Activated naive CD8-positive, alpha-beta T cell treated with anti-CD3 and anti-CD28 coated beads for 36 hours (primary cell): ENCODE measurements at places on chromosomes 3 and 15. TPM values are rescaled to one million over a fixed set of nuclear protein-coding genes. Genes with fewer than 3 reads are reported as not detected.
A peak's percentile ranks its signal among the peaks of the same experiment; 100 is the strongest.

STRA6 gene
- total RNA-seq: 0.25 TPM

- H3K4me1 ChIP-seq: no peaks in the 10 kb centered on the region
- H3K27me3 ChIP-seq: no peaks in the 10 kb centered on the region
- no peaks in the 10 kb centered on the region for H3K36me3 ChIP-seq
Observed at GRCh38 chr3:35537265-35537664, 102.1 kb upstream of the ARPP21 start.

DNA sequence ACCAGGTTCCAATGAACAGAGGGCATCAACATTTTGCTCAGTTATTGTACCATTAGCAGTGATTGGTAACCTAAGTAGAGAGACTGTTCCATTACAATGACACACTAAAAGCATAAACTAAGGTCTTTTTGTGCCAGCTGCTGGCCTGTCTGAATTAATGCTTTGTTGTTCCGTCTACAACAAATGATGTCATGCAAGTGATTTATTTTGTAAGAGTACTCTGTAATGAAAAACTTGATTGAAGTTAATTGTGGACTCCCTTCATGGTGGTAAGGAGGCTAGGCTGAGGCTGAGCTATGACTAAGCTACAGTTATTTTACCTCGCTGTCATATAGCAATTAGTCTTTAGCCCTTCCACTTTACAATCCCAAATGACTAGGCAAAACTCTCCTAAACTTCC, 23.2 kb downstream of the RCN2 start:
- H3K4me1 ChIP-seq: peaks cover 9% of the 10 kb centered on the region
- peaks cover 5% of the 10 kb centered on the region for H3K36me3 ChIP-seq
- no peak for DNase-seq
- H3K27me3 ChIP-seq: no peaks in the 10 kb centered on the region

- H3K27ac ChIP-seq: no peak overlapping the region
- H3K27me3 ChIP-seq: peaks cover 4% of the 10 kb centered on the region
- DNase-seq: peak; percentile 63
- peaks cover 3% of the 10 kb centered on the region for H3K36me3 ChIP-seq
- peaks cover 2% of the 10 kb centered on the region for H3K4me1 ChIP-seq
Observed at GRCh38 chr3:129045675-129046036, 14.9 kb upstream of the GP9 start.

GRCh38 chr15:70119911-70120508, 22.3 kb upstream of the TLE3 start:
- no peaks in the 10 kb centered on the region for H3K27me3 ChIP-seq
- no peak overlapping the region for H3K4me3 ChIP-seq
- no peaks in the 10 kb centered on the region for H3K36me3 ChIP-seq
- DNase-seq: no peak
- no peaks in the 10 kb centered on the region for H3K4me1 ChIP-seq
- H3K27ac ChIP-seq: no peak overlapping the region

STAC gene
- total RNA-seq: not detected

- H3K27ac ChIP-seq: no peak overlapping the region
- H3K4me3 ChIP-seq: no peak overlapping the region
- peaks cover 45% of the 10 kb centered on the region for H3K4me1 ChIP-seq
- no peak for DNase-seq
Observed at GRCh38 chr3:177552051-177552450, 354.8 kb upstream of the TBL1XR1 start.

- no peak overlapping the region for H3K4me3 ChIP-seq
- H3K27me3 ChIP-seq: no peaks in the 10 kb centered on the region
- DNase-seq: no peak
- H3K36me3 ChIP-seq: no peaks in the 10 kb centered on the region
Observed at GRCh38 chr3:167110901-167111300, 269.2 kb downstream of the ZBBX start.

- H3K4me3 ChIP-seq: peak overlapping the region; percentile 98
- H3K27me3 ChIP-seq: no peaks in the 10 kb centered on the region
- peak overlapping the region; percentile 99 for H3K27ac ChIP-seq
- peaks cover 36% of the 10 kb centered on the region for H3K36me3 ChIP-seq
Observed at GRCh38 chr3:57556459-57557084, 498 bp downstream of the PDE12 start.

- no peak overlapping the region for H3K4me3 ChIP-seq
- peak overlapping the region; percentile 77 for H3K27ac ChIP-seq
- DNase-seq: no peak
- H3K27me3 ChIP-seq: peaks cover 19% of the 10 kb centered on the region
- H3K36me3 ChIP-seq: peaks cover 2% of the 10 kb centered on the region
- H3K4me1 ChIP-seq: peaks cover 55% of the 10 kb centered on the region
Observed at GRCh38 chr3:49805367-49805782, 2.3 kb downstream of the INKA1 start.

- H3K27ac ChIP-seq: no peak overlapping the region
- no peaks in the 10 kb centered on the region for H3K4me1 ChIP-seq
- no peaks in the 10 kb centered on the region for H3K36me3 ChIP-seq
- H3K4me3 ChIP-seq: no peak overlapping the region
- no peak for DNase-seq
- H3K27me3 ChIP-seq: peaks cover 30% of the 10 kb centered on the region
Observed at GRCh38 chr15:72979308-72979707, 73.0 kb upstream of the NEO1 start.

GRCh38 chr3:34676436-34676835, 878.0 kb downstream of the PDCD6IP start:
- no peaks in the 10 kb centered on the region for H3K27me3 ChIP-seq
- H3K4me3 ChIP-seq: no peak overlapping the region
- no peak overlapping the region for H3K27ac ChIP-seq
- no peaks in the 10 kb centered on the region for H3K36me3 ChIP-seq

IQCH gene
- total RNA-seq: 1.4 TPM

ALS2CL gene
- 1.3 TPM for total RNA-seq

- no peak for DNase-seq
- no peaks in the 10 kb centered on the region for H3K36me3 ChIP-seq
- no peaks in the 10 kb centered on the region for H3K27me3 ChIP-seq
- no peak overlapping the region for H3K27ac ChIP-seq
- H3K4me3 ChIP-seq: no peak overlapping the region
- H3K4me1 ChIP-seq: no peaks in the 10 kb centered on the region
Observed at GRCh38 chr15:54035616-54036015, 57.4 kb downstream of the UNC13C start.

MLF1 gene
- total RNA-seq: 0.89 TPM

HIGD2B gene
- 0.26 TPM for total RNA-seq

DNA sequence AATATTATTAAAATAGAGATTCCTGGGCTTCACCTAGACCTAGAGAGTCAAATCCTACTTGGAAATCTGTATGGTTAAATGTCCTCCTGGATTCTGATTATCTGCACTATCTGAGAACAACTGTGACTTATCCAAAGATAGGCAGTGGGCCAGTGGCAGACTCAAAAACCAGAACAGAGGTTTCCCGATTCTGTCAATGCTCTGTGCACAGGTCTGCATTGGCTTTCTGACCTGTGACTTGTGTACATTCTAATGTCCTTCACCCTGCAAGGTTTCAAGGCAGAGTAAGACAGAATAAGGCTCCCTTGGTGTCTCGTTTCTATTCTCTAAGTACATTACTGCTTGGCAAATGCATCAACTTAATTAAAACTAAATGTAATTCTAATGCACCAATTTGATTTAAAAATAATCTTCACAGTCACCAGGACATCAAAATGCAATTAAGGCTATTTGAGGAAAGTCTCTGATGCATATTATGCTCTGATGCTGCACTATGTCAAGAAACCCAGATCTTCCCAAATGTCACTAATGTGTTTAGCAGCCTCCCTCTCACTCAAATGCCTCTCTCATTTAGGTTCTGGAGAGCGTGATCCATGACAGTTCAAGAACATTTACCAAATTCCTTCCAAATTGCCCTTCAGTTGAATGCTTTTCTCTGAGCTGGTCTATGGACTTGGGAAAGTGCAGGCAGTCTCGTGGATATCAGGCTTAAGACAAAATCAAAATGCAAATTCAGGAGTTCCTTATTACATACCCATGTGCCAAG, 140.1 kb downstream of the STAC start:
- H3K4me3 ChIP-seq: no peak overlapping the region
- no peaks in the 10 kb centered on the region for H3K4me1 ChIP-seq
- no peak overlapping the region for H3K27ac ChIP-seq
- DNase-seq: no peak

DNA sequence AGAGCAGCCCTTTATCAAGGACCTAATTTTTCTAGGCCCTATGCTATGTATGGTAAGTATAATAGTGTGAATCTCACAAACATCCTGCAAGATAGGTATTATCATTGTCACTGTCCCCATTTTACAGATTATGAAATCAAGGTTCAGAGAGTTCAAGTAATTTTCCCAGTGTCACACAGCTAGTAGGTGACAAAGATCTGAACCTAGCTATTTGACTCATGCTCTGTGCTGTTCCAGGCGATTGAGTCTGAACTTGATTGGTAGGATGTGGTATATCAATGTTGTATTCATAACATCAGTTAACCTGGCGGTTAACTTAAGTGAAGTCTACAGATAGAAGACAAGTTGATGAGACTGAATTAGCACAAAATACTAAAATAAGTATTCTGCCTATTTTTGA, 229.9 kb downstream of the CHST2 start:
- peaks cover 4% of the 10 kb centered on the region for H3K36me3 ChIP-seq
- H3K27me3 ChIP-seq: no peaks in the 10 kb centered on the region
- H3K4me3 ChIP-seq: no peak overlapping the region
- H3K27ac ChIP-seq: no peak overlapping the region

GRCh38 chr3:183131735-183132134, 30.8 kb downstream of the LAMP3 start:
- no peak overlapping the region for H3K27ac ChIP-seq
- H3K27me3 ChIP-seq: no peaks in the 10 kb centered on the region
- no peak for DNase-seq
- H3K36me3 ChIP-seq: peaks cover 29% of the 10 kb centered on the region

DNA sequence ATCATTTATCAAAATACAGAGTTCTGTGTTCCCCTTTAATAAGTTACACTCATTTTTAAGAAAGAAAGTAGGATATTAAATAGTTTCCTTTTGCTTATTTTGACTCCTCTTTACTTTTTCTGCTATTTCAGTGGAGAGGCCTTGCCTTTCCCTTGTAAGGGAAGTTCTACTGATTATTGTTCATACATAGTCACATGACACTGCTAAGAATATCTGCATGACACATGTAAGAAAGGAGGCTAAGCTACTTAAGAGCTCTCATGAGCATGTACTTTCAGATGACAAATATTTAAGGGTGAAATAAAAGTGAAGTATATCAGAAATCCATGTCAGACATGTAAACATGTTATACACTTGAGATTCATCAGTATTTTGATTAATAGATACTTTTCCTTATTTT, 39.0 kb downstream of the MYRIP start:
- H3K4me3 ChIP-seq: no peak overlapping the region
- no peak for DNase-seq
- no peaks in the 10 kb centered on the region for H3K27me3 ChIP-seq
- no peaks in the 10 kb centered on the region for H3K4me1 ChIP-seq

GRCh38 chr3:44648564-44649229, at the start of gene ZNF35:
TSS of gene ZNF35 (plus strand) at chr3:44648732. CDS start at chr3:44651068, 2,336 bp downstream.
- no peaks in the 10 kb centered on the region for H3K27me3 ChIP-seq
- peak; percentile 55 for DNase-seq
- peaks cover 68% of the 10 kb centered on the region for H3K36me3 ChIP-seq
- H3K4me3 ChIP-seq: peak within 1 kb of the TSS; percentile 88

DNA sequence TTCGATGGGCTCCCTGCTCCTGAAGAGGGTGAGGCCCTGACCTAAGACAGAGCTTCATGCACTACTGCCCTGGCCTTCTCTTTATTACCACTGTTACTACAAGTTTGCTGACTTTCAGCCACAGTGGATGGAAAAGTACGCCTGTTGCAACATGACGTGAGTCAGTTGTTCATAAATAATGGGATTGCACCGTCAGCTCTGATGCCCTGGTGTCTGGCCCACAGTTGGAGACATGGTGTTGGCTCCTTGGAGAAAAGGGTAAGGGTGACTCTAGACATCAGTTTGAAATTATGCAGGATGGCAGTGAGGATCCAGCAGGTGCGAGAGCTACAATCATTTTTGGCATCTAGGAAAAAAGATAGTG, 5.5 kb downstream of the PAQR5 start:
- no peaks in the 10 kb centered on the region for H3K4me1 ChIP-seq
- no peak overlapping the region for H3K4me3 ChIP-seq
- no peak for DNase-seq
- no peaks in the 10 kb centered on the region for H3K36me3 ChIP-seq
- H3K27ac ChIP-seq: no peak overlapping the region

DNA sequence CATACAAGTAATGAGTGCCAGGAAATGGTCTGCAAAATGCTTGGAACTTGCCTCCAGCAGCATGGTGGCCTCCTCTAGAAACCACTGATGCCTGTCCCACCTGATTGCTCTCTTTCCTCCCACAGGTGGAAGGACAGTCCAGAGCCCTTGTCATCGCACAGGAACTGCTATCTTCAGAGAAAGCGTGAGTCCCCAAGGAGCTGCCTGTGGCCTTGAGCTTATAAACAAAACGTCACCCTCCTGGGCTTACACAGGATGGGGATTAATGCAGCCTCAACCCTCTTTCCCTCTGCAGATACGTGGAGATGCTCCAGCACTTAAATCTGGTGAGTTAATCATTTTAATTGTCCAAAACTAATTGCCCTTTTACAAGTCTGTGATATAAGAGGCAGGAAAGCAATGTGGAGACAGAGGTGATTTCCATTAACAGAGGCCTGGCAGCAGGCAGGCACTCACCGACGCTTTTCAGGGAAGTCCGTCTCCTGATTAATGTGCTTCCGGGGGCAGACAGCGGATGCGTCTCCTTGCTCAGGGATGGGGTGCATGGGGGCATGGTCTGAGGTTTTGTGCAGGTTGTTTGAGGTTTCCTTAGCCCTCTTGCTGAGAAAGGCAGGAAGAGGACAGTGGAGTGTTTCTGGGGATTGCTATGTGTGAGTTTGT, 61.8 kb downstream of the FGD5 start:
- no peaks in the 10 kb centered on the region for H3K27me3 ChIP-seq
- DNase-seq: no peak
- peak overlapping the region; percentile 41 for H3K4me3 ChIP-seq
- H3K36me3 ChIP-seq: no peaks in the 10 kb centered on the region
- H3K27ac ChIP-seq: peak overlapping the region; percentile 7

CHRD gene
- total RNA-seq: not detected

COLQ gene
- 0.48 TPM for total RNA-seq

AP2M1 gene
- total RNA-seq: 209 TPM

DNA sequence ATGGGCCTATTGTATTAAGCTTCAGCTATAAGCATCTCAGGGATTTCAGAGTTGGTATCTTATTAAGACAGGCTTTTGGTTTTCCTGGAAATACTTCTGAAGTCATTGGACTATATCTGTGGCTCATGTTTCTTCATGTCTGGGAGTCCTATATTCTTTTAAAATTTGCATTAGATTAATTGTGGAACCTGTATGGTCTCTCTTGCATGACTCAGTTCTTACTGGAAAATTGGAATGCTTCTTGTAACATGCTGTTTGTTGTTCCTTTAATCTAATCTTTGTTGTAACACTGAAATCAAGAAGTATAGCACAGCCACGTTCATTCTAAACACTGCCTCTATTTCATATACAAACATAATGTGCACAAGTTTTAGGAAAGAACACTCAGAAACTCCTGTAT, 208.1 kb downstream of the RBMS3 start:
- H3K27ac ChIP-seq: no peak overlapping the region
- H3K4me3 ChIP-seq: no peak overlapping the region
